ENCODE measurements at places on chromosomes 1 and 21.

- DNase-seq: no peak
Measured at GRCh38 chr1:238779716-238780115, 606.7 kb upstream of the CHRM3 start.

GRCh38 chr21:32807717-32808380, 36.3 kb upstream of the PAXBP1 start:
- DNase-seq: no peak

- DNase-seq: no peak
Measured at GRCh38 chr1:97674517-97674916, 246.3 kb downstream of the DPYD start.

- no peak for DNase-seq
Measured at GRCh38 chr1:4108758-4109627, 208.9 kb upstream of the C1orf174 start.

DNA sequence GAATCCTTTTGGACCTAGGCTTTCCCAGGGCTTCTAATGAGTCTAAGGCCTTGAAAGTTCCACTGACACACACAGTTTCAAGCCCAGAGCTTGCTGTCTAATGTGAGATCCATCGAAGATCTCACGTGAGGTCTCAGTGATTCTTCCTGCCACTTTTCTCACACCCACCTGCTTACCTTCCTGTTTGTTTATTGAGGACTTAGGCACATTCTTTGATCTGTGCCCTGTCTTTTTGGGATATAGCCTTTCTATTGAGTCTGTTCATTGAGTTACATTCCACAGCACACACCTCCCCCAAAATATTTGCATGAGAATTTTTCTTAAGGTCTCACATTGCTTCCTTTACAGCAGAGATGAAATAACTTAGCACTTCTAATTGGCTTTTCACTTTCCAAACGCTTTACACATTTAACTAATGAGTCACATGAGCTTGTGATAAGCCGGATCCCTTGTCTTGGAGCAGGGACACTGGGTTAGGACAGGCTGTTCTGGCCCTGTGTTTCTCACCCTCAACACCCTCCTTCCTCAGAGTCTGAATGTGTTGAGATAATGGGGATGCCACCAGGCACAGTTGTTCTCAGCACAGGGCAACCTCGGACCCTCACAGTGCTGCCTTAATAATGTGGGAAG, 288.3 kb downstream of the TM2D1 start:
- DNase-seq: no peak

DNA sequence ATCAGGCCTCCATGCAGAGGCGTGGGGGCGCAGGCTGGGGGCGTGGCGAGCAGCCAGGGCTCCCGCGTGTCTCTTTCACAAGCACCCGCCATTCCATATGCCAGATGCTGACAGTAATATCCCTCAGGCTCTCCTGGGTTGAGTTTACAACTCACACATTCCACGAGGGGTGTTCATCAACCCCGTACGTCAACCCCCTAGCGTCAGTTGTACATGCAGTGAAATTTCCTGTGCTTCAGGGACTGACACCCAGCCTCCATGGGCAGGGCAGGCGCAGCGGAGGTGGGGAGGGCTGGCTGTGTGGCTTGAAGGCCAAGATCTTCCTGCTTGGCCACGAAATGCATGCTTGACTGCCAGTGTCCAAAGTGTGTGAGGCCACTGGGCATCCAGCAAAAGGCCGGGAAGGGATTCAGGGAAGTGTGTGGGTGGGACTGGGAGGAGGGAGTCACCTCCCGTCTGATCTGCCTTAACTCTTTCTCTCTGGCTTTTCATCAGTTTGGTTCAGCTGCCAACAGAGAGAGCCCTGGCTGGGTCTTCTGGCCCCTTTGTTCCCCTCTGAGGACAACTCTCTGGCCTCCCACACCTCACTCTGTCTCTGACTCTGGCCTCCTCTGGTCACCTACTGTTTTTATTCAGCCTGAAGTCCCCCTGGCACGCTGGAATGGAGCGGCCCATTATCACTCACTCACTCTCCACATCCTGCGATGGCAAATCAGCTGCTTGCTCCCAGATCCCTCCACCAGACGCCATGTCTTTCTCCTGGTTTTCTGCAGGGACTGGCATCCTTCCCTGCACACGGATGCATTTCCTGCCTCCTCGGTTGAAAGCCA, 33.8 kb downstream of the CLIC6 start:
- DNase-seq: no peak

- DNase-seq: no peak
Measured at GRCh38 chr1:201694608-201695335, 134.2 kb upstream of the IPO9 start.

GRCh38 chr1:112676543-112676942, 2.1 kb downstream of the MOV10 start:
- no peak for DNase-seq

GRCh38 chr1:41811051-41811795, 107.5 kb downstream of the HIVEP3 start:
- peak; percentile 65 for DNase-seq

- no peak for DNase-seq
Measured at GRCh38 chr1:197106869-197107268, 39.6 kb downstream of the ASPM start.

GRCh38 chr21:38999161-38999560, 184.1 kb downstream of the PSMG1 start:
- no peak for DNase-seq

DNA sequence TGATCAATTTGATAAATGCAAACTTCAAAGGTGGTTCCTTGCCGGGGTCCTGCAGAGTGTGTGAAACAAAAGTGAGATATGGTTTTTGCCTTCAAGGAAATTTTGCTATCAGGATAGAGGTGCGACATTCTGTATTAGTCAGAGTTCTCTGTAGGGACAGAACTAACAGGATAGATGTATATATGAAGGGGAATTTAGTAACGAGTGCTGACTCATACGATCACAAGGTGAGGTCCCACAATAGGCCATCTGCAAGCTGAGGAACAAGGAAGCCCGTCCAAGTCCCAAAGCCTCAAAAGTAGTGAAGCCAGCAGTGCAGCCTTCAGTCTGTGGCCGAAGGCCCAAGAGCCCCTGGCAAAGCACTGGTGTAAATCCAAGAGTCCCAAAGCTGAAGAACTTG, 157.0 kb downstream of the RYR2 start:
- DNase-seq: no peak

- no peak for DNase-seq
Measured at GRCh38 chr1:20178634-20179370, 7.1 kb upstream of the UBXN10 start.

GRCh38 chr1:113452921-113453770, 62.8 kb downstream of the MAGI3 start:
- DNase-seq: peak; percentile 3

- no peak for DNase-seq
Measured at GRCh38 chr1:235527196-235527814, 23.1 kb upstream of the B3GALNT2 start.

DNA sequence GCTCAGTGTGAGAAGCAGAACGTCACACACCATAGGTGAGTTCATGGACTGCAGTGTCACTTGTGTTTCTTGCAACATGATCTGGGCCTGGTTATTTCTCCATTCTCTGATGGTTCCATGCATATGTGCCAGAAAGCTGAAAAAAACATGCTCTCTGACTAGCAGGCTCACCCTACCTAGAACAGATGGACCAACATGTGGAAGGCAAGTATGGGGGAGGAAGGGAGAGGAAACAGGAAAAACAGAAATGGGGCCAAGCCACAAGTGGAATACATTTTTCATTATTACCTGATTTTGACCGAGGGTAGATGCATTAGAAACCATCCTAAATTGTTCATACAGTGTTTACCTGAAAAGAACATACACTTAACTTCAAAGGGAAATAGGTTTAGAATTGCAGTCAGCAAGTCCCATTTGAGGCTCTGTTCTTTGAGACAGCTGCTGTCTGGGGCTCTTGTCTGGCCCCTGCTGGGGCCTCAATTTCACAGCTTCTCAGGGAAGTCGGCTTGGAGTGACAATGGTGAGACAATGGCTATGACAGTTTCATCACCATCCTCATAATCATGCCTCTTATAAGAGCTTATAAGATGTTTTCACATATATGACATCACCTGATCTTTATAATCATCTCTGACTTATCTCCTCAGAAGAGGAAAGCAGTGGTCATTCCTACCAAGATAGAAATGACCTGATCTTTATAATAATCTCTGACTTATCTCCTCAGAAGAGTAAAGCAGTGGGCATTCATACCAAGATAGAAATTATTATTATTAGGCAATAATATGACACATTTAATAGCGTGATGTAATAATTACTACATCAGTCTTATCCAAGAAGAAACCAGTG, 327.3 kb downstream of the SIPA1L2 start:
- DNase-seq: no peak

- peak; percentile 37 for DNase-seq
Measured at GRCh38 chr1:29849038-29849750, 612.9 kb downstream of the PTPRU start.

GRCh38 chr1:55298167-55298894, 83.2 kb upstream of the USP24 start:
- DNase-seq: no peak

DNA sequence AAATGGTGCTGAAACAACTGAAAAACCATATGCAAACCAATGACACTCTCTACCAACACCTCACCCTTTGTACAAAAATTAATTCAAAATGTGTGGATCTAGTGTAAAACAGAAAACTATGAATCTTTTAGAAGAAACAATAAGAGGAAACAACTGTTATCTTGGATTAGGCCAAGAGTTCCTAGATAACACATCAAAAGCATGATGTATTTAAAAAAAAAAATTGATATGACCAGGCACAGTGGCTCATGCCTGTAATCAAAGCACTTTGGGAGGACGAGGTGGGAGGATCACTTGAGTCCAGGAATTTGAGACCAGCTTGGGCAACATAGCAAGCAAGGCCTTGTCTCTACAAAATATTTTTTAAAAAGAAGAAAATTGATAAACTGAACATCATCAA, 79.0 kb downstream of the EIF4G3 start:
- DNase-seq: no peak

DNA sequence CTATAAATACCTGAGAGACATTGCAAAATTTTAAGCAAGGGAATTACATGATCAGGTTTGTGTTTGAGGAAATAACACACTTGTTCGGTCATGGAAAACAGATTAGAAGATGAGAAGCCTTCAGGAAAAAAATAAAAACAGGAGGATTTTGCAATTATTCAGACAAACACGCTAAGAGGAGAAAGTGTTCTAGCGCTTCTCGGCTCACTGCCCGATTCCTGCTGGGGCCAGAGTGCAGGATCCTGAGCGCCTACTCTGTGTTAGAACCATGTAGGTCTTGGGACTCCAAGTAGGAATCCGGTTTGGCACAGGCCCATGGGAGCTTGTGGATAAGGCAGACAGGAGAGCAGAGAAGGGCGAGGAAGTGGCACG, 8.1 kb upstream of the PRELP start:
- DNase-seq: no peak

- DNase-seq: no peak
Measured at GRCh38 chr1:160087118-160087662, 5.9 kb downstream of the KCNJ9 start.

All from stimulated activated CD4-positive, alpha-beta T cell treated with anti-CD3 and anti-CD28 coated beads, Interleukin-1b, Interleukin-23, amount 100 ng/mL, for 48 hours (primary cell).